GM23338 (cell line): ENCODE measurements at places on chromosomes 13 and 19. TPM values are rescaled to one million over a fixed set of nuclear protein-coding genes. Genes with fewer than 3 reads are reported as not detected.

GRCh38 chr19:11092181-11092538 lies 2.9 kb downstream of the LDLR start:
- DNase-seq: no peak

ZNF575 gene
- total RNA-seq: 0.10 TPM in 1 of 2 replicates, not detected in the other

DNA sequence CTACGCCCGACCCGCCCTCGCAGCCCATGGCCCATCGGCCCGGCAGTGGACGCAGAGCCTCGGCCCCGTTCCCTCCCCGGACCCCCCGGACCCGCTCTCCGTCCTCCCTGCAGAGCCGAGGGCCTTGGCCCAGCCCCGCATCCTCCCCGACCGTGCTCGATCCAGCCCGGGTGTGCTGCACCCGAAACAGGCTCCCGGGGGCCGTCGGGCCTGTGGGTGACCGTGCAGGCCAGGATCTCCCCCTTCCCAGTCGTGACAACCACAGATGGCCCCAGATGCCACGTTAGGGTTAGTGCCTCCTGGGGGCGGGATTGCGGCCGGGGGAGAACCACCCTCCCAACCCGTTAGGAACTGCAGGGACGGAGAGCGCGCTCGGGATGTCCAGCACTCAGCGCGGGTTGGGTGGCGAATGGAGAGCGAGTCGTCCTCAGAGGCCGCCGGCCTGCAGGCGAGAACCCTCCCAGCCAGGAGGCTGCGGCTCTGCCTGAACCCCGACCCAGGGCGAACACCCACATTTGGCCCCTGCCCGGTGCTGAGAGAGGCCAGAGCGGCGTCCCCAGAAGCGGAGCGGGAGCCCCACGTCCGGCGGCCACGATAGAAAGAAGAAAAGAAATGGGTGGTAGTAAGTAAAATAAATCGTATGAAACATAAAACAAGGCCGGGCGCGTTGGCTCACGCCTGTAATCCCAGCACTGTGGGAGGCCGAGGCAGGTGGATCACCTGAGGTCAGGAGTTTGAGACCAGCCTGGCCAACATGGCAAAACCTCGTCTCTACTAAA lies 6.7 kb upstream of the MADCAM1 start:
- DNase-seq: peak; percentile 72

METTL21C gene
- not detected in 2 replicates for total RNA-seq

CDX2 gene
- not detected in 2 replicates for total RNA-seq

TDRD12 gene
- total RNA-seq: 2.2 and 2.8 TPM in 2 replicates

GRCh38 chr13:75440100-75440499 lies 41.9 kb downstream of the TBC1D4 start:
- DNase-seq: no peak

F10 gene
- 0.76 and 1.0 TPM in 2 replicates for total RNA-seq

- DNase-seq: peak; percentile 80
Measured at GRCh38 chr13:69565334-69565733, 542.3 kb upstream of the ATXN8OS start.

ZNF544 gene
- total RNA-seq: 93.9 and 105 TPM in 2 replicates

DNA sequence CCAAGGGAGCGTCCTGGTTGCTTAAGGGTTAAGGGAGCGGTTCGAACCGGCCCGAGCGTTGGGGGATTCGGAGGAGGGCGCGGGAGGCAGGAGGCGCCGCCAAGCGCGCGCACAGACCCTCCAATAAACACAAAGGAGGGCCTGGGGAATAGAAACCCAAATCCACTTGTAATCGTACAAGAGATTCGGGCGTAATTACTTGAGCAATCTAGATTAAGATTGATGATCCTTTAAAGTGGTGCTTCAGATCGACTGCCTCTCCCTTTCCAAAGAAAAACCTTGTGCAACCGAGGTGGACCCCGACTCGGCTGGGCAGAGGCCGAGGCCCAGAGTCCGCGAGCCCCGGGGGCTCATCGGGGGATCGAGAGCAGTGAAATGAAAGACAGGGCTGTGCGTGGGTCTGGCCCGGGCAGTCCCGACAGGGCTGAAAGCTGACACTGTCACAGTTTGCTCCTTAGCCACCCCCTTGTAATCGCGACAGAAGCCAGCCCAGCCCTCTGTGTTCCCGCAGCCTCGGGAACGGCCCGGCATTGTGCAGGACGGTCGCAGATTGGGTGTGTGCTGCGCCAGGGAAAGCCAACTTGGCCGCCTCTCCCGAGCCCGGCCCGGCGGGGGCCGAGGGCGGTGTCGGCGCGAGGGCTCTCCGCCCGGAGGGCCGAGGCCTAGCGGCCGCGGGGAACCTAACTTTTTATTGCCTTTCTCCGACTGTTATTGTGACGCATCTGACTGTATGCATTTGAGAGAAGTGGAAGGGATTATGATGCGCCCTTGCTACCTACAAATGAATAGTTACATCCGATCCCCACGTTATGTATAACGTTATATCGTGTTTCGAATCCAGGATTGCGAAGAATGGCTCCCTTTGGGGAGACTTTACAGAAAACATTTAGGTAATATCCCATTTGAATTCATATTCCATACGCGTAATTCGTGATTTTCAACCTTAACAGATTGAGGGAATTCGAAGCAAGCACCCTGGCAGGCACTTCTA lies 5.5 kb downstream of the MAB21L1 start:
- DNase-seq: peak; percentile 87

DNA sequence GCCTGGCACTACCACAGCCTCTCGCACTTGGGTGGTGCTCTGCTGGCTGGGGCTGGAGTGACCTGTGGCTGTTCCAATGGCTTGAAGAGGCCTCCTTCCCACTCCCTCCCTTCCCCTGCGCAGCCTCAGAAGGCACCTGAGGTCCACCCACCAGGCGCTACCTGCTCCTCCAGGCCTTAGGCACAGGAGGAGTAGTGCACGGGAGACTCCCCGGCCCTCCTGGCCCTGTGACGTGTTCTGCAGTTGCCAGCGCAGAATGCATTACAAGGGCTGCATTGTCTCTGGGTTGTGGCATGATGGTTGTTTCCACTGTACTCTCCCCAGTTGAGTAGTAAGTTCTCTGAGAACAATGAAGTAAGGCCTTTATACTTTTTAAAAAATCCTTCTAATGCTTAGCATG lies 128.6 kb downstream of the TEX29 start:
- DNase-seq: no peak
